Activated CD4-positive, CD25-positive, alpha-beta regulatory T cell treated with anti-CD3 and anti-CD28 coated beads, Interleukin-2, amount 50 U/mL, for 72 hours (primary cell): ENCODE measurements at places on chromosomes 13 and 19.

- DNase-seq, result no peak
Observed at GRCh38 chr19:44954278-44954648, 917 bp upstream of the CLPTM1 start.

GRCh38 chr19:48551437-48552302, at the start of gene SULT2B1:
TSS of gene SULT2B1 (plus strand) at chr19:48552172. CDS start at chr19:48552253, 81 bp downstream.
- DNase-seq, result no peak

GRCh38 chr13:22812793-22813192, 368.0 kb upstream of the SGCG start:
- no peak for DNase-seq

DNA sequence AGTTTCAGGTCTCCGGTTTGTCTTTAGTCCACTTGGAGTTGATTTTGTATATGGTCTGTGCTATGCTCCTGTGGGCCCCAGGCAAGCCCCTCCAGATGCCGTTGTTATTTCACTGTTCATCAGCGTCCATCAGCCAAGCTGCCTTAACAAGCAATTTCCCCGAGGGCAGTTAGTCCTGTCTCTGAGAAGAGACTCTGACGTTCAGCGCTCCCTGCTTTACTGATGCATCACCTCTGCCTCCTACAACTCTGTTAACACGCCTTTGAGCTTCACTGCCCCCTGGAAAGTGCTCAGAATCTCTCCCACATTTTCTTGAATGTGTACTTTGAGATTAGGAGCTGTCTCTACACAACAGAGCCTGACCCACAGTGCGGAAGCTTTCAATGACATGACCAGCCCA, 41.8 kb upstream of the UBAC2 start:
- DNase-seq, result no peak

DNA sequence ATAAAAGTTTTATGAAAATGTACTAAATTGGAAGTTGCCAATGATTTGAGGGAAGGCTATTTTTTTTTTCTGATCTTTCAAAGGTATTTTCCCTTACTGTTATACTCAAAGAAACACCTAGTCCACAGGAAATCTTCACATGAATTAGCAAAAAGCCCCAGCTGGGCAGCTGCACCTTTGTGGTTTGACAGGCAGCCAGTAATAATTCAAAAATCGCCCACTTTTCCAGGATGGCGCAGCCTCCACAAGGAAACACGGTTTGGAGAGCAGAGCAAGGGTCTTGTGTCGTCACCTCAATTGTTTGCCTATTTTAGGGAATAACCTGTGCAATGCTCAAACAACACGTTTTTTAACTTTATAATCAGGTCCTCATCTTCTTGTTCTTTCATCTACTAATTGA, 324.9 kb upstream of the GPC6 start:
- DNase-seq, result no peak

GRCh38 chr19:7706188-7706954, 4.4 kb upstream of the FCER2 start:
- no peak for DNase-seq

- no peak for DNase-seq
Observed at GRCh38 chr19:29687244-29687896, 22.1 kb downstream of the PLEKHF1 start.

DNA sequence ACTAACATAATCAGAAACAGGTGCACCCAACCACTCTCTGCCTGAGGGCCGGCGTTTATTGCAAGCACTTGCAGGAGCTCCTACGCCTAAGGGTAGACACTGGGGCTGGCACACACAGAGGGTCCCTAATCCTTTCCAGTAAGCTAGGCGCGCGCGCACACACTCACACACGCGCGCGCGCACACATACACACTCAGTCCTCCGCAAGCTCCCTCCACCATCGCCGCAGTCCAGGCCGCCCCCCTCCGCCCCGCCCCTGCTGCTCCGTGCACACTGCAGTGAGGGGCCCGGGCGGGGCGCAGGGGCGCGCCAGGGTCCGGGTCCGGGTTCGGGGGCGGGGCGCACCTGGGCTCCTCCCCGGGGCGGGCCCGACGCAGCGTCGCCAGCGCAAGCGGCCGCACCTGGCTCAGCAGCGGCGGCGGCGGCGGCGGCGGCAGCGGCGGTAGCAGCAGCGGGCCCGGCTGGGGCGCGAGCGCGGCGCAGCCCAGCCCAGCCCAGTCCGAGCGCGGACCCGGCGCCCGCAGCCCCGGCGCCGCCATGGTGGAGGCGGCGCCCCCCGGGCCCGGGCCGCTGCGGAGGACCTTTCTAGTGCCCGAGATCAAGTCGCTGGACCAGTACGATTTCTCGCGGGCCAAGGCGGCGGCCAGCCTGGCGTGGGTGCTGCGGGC, at the start of gene CAMSAP3:
TSS of gene CAMSAP3 (plus strand) at position 398 of the 668 bp plus-strand sequence. CDS start at position 538, 140 bp downstream.
- peak; percentile 54 for DNase-seq

- DNase-seq, result no peak
Observed at GRCh38 chr13:77918391-77919245, at the start of gene EDNRB. TSS of gene EDNRB (minus strand) at chr13:77918831. CDS start at chr13:77918573, 258 bp downstream.

DNA sequence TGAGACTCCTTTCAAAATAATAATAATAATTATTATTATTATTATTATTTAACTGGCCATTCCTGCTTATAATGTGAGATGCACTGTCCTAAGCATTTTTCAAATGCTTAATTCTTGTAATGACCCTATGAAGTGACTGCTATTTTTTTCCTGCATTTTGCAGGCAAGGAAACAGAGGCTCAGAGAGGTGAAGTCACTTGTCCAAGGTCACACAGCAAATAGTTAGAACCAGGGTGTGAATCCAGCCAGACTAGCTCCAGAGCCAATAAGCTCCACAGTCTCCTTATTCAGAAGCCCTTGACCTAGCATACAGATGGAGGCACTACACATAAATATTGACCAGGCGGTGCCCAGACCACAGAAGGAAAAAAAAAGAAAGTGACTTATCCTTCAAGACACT, 77.5 kb upstream of the CACNA1A start:
- no peak for DNase-seq

- DNase-seq, result no peak
Observed at GRCh38 chr13:85427416-85427815, 371.8 kb downstream of the SLITRK6 start.
